Activated CD4-positive, alpha-beta T cell treated with anti-CD3 and anti-CD28 coated beads for 24 hours (primary cell): ENCODE measurements at places on chromosomes 7 and 10.

DNA sequence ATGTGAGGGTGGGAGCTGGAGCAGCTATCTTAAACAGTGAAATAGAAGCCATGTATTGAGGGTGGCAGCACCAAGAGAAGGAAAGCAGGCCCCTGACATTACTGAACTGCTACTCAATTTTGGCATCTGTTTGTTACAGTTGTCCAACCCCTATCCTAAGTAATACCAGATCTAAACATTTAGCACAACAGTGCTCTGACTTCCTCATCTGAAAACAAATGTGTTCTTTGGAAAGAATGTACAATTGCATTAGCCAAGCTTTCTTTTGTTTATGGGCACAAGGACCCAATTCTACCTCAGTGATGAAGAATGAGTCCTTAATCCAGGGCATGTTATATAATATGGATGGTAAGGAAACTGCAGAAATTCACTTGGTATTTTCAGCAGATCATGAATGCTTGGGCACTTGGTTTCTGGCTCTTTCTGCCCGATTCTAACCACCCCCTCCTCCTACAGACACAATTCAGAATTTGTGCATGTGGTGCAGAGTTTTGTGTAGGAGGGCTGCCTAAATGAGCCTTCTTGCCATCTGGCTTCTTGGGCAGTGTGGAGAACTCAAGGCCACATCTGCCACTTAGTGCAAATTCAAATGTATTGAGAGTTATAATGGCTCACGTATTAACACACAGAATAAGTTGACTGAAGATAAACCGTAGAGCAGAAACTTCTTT, 36.9 kb upstream of the KMT2E start:
- DNase-seq = no peak

DNA sequence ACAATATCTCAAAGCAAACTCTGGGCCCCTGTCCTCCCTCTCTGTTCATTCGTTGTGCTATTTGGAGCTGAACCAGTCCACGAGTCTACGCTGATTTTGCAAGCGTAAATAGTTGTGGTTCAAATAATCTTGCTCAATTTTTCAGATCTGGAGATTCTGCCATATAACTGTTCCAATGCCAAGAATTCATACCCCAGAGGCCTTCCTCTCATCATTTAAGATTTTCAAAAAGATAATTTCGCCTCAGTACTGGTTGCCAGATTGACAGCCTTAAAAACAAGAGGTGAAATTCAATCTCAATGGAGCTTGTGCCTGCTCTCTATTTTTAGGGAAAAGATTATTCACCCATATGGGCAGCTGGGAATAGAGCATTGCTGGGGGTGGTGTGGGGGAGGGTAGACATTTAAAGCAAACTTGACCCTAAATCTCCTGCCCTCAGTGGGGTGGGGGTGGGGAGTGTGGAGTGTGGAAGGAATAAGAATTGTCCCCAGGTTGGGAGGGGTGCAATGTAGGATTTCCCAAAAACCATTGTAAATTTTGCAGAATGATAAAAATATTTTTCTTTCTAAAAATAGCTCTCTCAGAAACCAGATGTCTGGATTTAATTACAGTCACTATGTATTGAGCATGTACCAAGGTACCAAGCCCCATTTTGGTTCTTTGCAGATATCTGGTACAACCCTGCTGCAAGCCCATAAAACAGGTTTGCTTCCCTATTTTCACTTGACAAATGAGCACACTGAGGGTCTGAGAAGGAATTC, 104.7 kb upstream of the EEPD1 start:
- DNase-seq = no peak

DNA sequence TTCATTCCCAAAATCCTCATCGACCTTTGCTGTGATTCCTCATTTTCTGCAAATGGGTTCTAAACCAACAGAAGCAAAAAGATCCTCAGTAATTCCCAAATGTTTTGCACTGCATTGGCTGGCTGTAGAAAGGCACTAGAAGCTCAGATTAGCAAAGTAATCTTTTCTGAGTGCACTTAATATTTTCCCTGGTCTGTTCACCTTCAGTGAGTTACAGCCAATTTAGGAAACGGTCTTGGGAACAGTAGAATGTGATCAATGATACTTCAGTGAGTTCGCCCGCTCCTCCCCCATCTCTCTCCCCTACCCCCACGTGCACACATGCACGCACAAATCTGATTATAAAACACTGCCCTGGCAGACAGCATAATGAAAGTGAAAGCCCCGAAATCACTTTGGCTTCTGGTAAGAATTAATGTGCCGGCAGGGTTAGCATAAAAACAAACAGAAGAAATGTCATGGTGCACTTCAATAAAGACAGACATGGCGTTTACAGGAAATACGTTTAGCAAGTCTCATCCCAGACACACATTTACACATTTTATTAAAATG, 201.3 kb upstream of the CDCA7L start:
- DNase-seq = no peak

DNA sequence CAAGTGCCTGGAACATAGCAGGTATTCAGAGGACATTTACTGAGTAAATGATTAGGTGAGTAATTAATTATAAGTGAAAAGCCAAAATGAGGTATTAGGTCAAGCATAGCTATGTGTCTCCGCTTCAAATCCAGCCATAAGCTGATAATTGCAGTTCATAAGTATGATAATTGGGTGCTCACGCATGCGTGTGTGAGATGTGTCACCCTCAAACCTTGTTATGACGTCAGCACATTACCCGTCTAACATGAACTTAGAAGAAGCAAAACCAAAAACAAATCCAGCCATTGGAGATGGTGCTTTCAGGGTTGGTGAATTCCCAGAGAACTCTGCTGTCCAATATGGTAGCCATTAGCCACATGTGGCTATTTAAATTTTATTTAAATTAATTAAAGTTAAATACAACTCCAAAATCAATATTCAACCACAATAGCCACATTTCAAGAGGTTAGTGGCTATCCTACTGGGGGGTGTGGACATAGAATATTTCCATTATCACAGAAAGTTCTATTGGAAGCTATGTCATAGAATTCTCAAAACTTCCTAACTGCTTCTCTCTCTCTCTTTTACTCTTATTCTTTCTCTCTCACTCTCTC, at the start of gene CPA5:
Gene CPA5, plus strand, starts transcription at position 546 of the 596 bp plus-strand sequence. CDS start 1,670 bp downstream, outside the sequence.
- DNase-seq = no peak

GRCh38 chr7:1458683-1459511, at the start of gene MICALL2:
TSS of gene MICALL2 (minus strand) at chr7:1459470. CDS start at chr7:1459326, 144 bp downstream.
- peak; percentile 19 for DNase-seq

- DNase-seq = no peak
Measured at GRCh38 chr10:113037218-113037617, 87.2 kb downstream of the TCF7L2 start.

GRCh38 chr10:28328346-28328745, 25.5 kb upstream of the MPP7 start:
- no peak for DNase-seq

DNA sequence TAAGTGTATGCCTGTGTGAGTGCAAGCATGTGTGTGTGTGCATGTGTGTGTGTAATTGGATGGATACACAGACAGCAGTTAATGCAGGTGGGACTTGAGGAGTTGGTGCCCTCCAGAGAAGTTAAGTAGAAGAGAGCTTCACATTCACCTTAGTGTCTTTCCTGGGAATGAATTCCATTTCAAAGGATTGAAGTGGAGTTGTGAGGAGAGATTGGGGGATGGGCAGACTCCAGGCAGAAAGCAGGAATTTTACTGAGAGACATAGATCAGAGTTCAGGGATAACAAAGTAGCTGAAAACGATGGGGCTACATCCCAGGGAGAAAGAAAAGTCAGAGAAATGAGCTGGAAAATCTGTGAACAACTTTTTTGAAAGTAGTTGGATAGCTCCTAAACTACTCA, 464.4 kb downstream of the TCERG1L start:
- no peak for DNase-seq

- DNase-seq = no peak
Measured at GRCh38 chr10:93219347-93219746, 145.7 kb downstream of the CYP26A1 start.

DNA sequence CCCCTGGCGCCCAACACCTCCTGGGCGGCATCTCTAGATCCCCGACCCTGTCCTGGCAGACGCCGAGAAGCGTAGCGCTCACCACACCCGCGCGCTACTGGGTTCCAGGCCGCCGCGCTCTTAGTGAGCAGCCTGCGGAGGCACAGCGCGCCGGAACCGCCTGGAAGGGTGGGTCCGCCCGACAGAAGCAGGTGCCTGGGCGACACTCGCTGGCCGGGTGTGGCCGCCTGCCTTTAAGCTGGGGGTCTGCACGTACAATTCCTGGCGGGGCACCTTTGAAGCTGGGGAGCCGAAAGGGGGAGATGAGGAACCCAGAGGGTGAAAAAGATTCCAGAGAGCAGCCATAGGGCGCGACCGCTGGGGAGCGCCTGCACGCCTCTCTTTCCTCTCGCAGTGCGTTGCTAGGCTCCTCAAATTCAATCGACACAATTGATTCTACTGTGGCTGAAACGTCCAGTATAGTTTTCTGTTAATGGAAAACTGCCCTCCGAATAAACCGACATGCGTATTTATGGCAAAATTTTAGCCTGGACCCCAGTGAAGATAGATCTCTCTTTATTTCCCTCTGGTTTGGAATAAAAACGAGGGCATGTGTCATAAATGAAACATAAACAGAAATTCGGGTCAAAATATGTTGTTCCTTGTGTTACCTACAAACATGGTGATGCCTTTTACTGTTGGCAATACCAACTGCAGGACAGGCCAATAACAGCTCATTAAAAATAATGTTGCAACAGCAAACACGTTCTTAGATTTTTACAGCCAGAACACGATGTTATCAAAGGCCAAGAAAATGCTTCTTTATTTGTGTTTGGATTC, 4.6 kb downstream of the HMX3 start:
- DNase-seq = no peak

- no peak for DNase-seq
Measured at GRCh38 chr10:131588704-131589220, 277.2 kb upstream of the TCERG1L start.

DNA sequence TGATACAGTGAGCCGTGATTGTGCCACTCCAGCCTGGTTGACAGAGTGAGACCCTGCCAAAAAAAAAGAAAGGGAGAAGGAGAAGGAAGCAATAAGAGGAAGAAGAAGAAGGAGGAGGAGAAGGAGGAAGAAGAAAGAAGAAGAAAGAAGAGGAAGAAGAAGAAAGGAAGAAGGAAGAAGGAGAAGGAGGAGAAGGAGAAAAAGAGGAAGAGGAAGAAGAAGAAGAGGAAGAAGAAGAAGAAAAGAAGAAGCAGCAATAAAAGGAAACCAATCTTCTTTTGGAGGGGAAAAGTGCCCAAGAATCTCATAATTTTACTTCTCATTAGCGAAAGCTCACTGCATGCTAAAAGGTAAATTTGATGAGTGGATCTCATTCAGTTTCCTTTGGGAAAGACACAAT, 85.7 kb upstream of the GLCCI1 start:
- DNase-seq = no peak

DNA sequence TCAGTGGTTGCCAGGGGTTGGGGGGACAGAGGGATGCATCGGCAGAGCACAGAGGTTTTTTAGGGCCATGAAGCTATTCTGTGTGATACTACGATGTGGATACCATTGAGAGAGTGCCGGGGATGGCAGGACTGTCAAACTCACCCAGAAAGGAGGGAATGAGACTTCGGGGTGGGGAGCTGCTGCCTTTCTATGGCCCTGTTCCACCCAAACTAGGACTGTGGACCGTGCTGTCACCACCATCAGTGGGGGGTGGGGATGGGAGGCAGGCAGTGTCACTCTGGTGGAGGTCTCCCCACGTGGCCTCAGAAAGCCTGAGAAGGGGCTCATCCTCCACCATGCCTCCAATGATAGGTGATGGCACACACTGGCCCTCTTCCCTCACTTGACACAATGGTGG, 146.2 kb downstream of the PTPN20 start:
- DNase-seq = no peak

- no peak for DNase-seq
Measured at GRCh38 chr10:588246-589165, 101.0 kb downstream of the DIP2C start.

DNA sequence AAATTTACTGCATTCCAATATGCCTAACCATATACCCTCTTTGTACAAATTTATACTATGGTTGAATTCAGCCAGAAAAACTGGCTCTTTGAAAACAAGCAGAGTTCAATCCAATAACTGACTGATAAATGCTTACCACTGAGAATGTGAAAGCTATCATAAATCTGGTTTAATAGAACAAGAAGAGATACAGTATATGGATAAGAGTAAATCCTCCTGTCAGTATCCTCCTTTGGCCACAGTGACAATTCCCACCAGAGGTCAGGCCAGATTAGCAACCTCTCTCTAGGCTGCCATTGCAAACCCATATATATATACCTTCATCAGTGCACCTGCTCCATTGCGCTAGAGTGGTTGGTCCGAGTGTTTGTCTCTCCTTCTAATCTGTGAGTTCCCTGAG, 647.2 kb downstream of the GRM8 start:
- DNase-seq = no peak

GRCh38 chr10:122674781-122675180, 24.9 kb downstream of the C10orf120 start:
- DNase-seq = no peak
